ENCODE measurements at places on chromosomes 4 and X. TPM values are rescaled to one million over a fixed set of nuclear protein-coding genes. Genes with fewer than 3 reads are reported as not detected.

The OPRPN gene
- not detected for total RNA-seq

The VCX3B gene
- not detected for total RNA-seq

The BEND2 gene
- total RNA-seq: not detected

The CT45A10 gene
- not detected for total RNA-seq

The ANKRD50 gene
- 0.54 TPM for total RNA-seq

The NPFFR2 gene
- total RNA-seq: not detected

The SLC9B1 gene
- total RNA-seq: 2.4 TPM

The S100P gene
- total RNA-seq: 4.3 TPM

The FOXR2 gene
- not detected for total RNA-seq

Data from activated CD8-positive, alpha-beta T cell treated with anti-CD3 and anti-CD28 coated beads for 36 hours (primary cell).